Dermis microvascular lymphatic vessel endothelial cell (primary cell): ENCODE measurements at places on chromosomes 4 and X.

GRCh38 chrX:98357146-98357545, 1473.4 kb downstream of the RPA4 start:
- DNase-seq, result no peak

DNA sequence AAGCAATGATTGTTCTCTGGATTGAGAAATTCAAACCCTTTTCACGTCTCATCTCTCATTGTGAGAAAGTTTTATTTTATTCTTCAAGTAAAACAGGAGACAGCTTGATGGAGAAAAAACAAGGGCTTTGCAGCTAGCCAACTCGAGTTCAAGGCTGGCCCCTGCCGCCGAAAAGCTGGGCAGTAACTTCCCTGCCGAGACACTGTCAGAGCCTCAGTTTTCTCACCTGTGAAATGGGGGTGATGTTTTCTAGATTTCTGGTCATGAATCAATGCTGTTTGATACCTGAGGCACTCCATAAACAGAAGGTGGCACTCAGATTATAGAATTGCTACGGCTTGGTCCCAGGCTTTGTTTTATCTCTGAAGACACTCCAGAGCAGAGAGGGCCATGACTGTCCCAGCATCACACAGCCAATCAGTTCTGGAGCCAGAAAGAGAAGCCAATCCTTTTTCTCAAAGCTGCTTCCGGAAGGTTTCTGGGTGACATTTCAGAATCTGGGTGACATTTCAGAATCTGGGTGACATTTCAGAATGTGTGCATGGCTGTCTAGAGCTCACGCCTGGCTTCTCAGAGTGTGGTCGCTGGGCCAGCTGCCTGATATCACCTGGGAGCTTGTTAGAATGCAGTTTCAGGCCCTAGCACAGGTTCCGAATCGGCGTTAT, 33.2 kb downstream of the HMX1 start:
- DNase-seq, result no peak

DNA sequence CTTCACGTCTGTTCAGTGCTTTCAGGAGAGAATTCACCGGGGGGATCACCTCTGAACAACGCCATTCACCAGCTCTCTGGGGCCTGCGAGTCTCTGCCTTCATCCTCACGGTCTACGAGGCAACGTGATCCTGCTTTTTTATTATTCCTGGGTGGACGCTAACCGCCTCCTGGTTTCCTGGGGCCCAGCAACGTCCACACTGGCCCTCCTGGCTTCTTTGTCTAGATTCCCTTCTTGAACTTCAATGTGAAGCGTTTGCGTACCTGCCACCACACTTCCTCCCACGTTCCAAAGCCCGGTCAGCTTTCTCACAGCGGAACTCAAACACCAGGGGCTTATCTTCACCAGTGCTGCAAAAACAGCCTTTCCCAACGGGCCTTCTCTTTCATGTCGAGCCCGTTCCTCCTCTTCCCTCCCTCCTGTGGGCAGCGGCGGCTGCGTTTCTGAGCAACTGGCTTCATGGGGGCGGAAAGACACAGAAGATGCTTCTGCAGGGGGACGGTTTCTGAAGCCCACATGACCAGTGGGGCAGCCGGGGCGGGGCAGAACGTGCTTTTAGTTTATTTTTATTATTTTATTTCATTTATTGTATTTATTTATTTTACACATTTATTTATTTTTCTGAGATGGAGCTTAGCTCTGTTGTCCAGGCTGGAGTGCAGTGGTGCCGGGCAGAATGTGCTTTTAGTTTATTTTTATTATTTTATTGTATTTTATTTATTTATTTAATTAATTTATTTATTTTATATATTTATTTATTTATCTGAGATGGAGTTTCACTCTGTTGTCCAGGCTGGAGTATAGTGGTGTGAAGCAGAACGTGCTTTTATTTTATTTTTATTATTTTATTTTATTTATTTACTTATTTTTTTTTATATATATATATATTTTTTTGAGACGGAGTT, 64.6 kb downstream of the CRLF2 start:
- DNase-seq, result no peak

DNA sequence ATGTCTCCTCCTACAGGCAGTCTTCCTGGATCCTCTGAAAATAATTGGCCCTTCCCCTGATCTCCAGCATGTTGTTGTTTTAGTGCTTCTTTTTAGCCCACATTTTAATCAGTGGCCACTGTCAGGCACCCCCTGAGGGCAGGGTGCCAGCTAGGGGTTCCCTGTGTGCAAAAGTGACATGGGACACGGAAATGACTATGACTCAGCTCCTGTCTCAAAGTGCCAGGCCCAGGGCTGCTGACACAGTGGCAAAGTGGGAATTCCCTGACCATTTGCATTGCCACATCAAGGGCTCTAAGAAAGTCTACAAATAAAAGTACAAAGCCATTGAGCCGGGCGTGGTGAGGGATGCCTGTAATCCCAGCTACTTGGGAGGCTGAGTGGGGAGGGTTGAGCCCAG, 24.8 kb downstream of the HMX1 start:
- DNase-seq, result no peak

GRCh38 chrX:150587585-150588503, 19.4 kb downstream of the MTM1 start:
- peak; percentile 24 for DNase-seq

GRCh38 chr4:11427121-11427996, 1.3 kb downstream of the HS3ST1 start:
- no peak for DNase-seq

DNA sequence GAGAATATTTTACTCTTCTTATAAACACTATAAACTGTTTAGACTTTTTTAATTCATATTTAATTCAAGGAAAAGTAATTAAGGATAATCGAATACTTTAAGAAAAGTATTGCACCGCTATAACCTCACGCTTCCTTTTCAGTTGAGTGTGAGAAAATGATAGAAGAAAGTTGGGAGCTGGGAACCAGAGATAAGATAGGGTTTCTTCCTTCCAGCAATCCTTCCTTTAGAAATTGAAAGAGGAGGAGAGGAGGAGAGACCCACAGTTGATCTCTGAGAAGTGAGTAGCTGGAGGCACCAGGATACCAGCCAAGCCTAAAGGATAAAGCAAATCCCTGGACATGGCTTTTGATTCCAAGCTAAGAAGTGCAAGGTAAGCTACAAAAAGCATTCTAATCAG, 242.3 kb upstream of the NOCT start:
- no peak for DNase-seq

- no peak for DNase-seq
Observed at GRCh38 chr4:99002279-99002678, 6.8 kb downstream of the METAP1 start.

DNA sequence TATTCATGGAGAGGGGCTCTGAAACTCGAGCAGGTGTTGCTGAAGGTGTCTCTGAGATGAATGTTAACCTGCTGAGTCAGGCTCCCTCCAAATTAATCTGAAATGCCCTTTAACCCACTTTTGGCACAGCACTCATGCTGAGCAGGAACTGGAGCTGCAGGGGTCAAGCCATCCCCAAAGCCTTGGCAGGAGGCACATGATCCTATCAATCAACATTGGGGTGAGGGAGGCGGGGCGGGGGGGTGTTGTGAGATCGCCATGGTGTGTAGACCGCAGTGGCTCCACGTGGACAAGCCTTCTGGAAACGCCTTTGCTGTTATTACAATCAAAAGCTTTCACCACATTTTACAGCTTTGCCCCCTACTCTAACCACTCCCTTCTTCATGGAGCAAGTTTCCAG, 16.5 kb downstream of the ENPP6 start:
- DNase-seq, result no peak

DNA sequence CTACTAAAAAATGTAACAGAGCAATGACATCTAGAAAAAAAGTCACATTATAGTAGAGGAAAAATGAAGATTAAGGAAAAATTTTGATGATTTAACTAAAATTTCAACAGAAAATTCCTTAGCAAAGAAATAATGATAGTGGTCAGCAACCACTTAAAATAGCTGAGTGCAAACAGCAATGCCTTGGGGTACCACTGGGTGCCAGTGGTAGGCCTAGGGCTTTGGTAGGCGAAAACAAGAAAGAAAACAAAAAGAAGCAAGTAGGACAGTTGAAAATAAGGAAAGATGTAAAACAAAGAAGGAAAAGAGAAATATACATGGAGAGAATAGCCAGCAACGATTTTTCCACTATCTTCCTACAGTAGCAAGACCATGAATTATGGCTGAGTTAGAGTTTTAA, 313.5 kb upstream of the IRS4 start:
- DNase-seq, result no peak
